ENCODE measurements at places on chromosomes 2 and 18. TPM values are rescaled to one million over a fixed set of nuclear protein-coding genes. Genes with fewer than 3 reads are reported as not detected.

The KCMF1 gene
- total RNA-seq: 40.5 TPM

The VWC2L gene
- total RNA-seq: not detected

The PSMA8 gene
- total RNA-seq: not detected

The SAG gene
- total RNA-seq: not detected

The ALPP gene
- total RNA-seq: not detected

The DNAH6 gene
- under 0.01 TPM for total RNA-seq

DNA sequence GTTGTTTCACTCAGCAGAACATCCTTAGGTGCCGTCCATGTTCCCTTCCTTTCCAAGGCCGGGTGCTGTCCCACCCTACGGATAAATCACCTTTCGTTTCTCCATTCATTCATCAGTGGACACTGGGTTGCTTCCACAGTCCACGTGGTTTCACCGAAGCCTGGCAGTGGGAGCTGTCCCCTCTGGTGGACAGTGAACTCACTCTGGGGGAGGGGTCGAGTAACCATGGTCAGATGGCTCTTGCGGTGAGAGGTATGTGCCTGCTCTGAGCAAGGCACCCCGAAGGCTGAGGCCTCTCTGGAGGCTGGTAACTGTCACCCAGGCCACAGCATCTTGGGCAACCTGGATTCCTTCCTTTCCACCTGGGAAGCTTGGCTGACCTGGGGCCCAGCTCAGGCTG, 61.5 kb upstream of the TWIST2 start:
- DNase-seq: no peak

- DNase-seq: no peak
These were observed 224.7 kb downstream of the SLC8A1 start for GRCh38 chr2:40227210-40227609.

GRCh38 chr2:214395040-214395439, 15.8 kb upstream of the VWC2L start:
- DNase-seq: no peak

DNA sequence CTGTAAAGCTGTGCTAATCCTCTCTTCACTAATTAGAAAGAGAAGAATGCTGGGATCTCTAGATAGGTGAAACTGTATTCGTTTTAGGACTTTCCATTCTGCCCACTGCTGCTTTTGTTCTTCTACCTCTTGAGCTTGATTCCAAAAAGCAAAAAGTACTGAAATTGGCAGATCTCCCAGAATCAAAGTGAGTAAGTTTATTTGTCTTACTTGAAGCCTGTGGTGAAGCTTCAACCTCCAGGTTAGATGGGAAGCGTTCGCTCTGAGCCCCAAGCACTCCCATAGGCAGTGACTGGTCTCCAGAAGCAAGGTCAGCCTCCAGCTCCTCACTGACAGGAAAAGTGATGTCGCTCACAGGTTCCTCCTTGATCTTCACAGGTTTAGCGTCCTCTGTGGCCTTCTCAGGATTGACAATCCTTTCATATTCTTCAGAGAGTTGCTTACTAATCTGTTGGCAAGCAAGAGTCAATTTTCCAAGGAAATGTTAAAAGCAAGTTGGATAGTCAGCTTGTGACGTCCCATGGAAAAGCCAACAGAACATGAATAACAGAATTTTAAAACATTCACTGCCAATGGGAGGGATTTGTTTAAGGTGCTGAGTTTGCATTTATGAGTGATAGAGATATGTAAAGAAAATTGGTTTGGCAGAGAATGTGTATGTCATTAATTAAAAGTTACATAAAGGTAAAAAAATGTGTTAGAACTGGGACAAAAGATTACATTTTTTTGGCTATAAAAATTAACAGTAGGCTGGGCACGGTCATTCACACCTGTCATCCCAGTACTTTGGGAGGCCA, 8.1 kb downstream of the SUPT7L start:
- peak; percentile 78 for DNase-seq

DNA sequence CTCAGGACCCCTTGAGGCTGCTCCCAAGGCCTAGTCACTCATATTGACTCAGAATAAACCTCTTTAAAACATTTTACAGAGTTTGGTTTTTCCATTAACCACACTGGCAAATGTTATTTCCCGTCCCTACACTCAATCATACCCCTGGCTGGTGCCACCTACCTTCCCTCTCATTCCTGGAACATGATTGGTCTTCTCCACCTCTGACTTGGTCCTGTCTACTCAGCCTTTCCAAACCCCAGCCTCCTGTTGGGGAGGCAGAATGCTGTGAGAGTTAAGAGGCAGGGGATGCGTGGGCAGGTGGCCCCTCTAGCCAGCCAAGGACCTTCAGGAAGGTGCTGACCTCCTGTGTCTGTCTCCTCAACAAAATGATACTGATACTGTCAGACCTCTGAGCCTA, 149.3 kb downstream of the CABLES1 start:
- DNase-seq: no peak

- DNase-seq: peak; percentile 10
These were observed 56.2 kb downstream of the ALPK2 start for GRCh38 chr18:58572680-58573079.

DNA sequence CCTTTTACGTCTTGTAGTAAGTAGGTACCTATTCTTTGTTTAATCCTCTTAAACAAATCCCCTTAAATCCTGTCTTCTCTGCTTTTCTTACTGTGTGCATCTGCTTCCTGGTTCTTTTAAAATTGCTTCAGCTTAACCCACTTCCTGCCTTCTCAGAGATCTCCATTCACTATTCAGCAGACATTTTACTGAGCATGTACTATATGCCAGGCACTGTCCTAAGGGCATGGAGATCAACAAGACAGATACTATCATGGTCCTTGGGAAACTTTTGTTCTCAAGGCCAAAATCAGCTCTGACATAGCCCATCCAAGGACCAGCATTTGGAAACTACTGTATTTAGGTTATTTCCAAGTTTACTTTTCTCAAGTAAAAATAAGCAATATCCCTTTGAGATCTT, 227.5 kb downstream of the TPGS2 start:
- no peak for DNase-seq

GRCh38 chr2:226578879-226579278, 220.7 kb downstream of the IRS1 start:
- DNase-seq: no peak

- DNase-seq: no peak
These were observed 21.6 kb downstream of the PMAIP1 start for GRCh38 chr18:59921384-59921891.

- DNase-seq: no peak
These were observed 55.2 kb upstream of the REV1 start for GRCh38 chr2:99545066-99545465.

GRCh38 chr2:72098935-72099334, 48.7 kb downstream of the CYP26B1 start:
- DNase-seq: no peak

All from lung microvascular endothelial cell (primary cell).